ENCODE measurements at places on chromosomes 1 and 21.

DNA sequence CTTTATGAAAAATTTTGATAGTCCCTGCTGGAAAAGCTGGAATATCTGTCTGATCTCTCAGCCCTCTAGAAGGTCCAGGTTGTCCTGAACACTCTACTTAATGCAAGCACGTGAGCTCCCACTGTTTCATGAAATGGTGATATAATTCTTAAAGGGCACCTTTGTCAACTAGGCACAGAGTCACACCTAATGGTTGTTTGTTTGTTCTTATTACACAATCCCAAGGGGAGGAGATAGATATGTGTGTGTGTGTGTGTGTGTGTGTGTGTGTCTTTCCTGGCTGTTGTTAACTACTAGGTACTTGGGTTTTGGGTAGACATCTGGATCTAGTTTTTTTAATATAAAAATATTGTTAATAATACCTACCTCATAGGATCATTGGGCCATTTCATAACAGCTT is 63.9 kb downstream of the GRIK1 start:
- DNase-seq = no peak

- no peak for DNase-seq
Observed at GRCh38 chr1:10728595-10729410, 67.6 kb downstream of the CASZ1 start.

- no peak for DNase-seq
Observed at GRCh38 chr21:34675871-34676270, 7.1 kb downstream of the CLIC6 start.

DNA sequence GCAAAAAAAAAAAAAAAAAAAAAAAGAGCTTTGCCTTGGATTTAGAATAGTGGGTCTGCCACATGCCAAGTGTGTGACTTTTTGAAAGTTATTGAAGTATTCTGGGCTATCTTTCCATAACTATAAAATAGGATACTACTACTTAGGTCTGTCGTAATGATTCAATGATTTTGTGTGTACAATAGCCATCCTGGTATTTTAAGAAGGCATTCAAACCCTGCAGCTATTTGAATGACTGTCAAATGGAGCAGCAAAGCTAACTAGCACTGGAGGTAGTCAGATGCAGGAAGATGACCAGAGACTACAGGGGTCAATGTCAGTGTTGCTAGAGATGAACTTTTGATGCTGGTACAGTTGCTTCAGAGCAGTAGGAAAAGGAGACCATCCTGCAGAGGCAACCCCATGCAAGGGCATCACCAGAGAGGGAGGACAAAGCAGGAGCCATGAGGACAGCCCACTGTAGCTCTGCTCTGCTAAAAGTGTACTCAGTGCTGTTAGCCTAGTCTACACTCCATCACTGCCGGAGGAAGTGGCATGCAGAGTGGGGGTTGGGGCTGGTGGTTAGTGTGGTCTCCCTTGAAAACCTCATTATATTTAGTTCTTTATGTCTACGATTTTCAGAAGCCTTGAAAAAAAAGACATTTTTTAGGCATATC is 29.0 kb downstream of the DUSP10 start:
- peak; percentile 73 for DNase-seq

- peak; percentile 44 for DNase-seq
Observed at GRCh38 chr1:110084227-110085078, 14.0 kb upstream of the ALX3 start.

DNA sequence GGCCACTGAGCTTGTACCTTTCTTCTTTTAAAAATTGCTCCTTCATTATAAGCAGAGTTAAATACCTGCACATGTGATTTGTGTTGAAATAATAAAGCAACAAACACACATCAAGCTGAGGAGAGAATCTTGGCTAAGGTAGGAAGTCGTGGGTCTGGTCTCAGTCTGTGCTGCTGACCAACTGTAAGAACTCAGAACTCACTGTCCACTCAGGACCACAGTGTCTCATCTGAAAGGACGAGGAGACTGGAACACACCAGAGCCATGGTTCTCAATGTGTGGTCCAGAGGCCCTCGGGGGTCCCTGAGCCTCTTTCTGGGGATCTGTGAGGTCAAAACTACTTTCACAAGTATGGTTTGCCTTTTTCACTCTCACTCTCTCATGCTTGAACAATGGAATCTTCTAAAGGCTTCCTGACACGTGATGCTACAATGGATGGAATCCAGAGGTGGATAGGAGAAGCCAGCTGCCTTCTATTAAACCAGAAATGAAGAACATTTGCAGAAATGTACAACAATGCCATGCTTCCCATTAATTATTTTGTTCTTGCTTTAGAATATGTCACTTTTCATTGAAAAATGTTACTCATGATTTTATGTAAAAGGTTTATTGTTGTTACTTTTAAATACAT is 17.3 kb upstream of the ETS2 start:
- DNase-seq = no peak

- DNase-seq = no peak
Observed at GRCh38 chr1:117697220-117697781, 91.5 kb downstream of the TENT5C start.

DNA sequence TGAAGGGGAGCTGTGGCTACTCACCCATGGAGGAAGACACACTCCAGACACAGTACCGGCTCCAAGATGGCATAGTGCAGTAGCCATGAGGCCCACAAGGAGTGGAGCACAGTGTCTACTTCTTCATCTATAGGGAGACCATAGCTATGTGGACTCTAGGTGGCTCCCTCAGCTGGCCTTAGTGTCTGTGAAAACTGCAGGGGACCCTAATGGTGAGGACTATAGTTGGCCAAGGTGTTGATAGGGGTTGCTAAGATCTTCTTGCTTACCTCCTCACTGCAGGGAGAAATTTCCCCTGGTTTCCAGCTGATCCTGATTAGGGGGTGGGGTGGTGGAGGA is 58.9 kb downstream of the DIPK1A start:
- DNase-seq = no peak

- no peak for DNase-seq
Observed at GRCh38 chr1:42691157-42691498, 8.9 kb downstream of the YBX1 start.

- DNase-seq = no peak
Observed at GRCh38 chr21:25565272-25566211, 41.7 kb downstream of the MRPL39 start.

- DNase-seq = no peak
Observed at GRCh38 chr21:43270800-43271301, 102.0 kb downstream of the CRYAA start.

DNA sequence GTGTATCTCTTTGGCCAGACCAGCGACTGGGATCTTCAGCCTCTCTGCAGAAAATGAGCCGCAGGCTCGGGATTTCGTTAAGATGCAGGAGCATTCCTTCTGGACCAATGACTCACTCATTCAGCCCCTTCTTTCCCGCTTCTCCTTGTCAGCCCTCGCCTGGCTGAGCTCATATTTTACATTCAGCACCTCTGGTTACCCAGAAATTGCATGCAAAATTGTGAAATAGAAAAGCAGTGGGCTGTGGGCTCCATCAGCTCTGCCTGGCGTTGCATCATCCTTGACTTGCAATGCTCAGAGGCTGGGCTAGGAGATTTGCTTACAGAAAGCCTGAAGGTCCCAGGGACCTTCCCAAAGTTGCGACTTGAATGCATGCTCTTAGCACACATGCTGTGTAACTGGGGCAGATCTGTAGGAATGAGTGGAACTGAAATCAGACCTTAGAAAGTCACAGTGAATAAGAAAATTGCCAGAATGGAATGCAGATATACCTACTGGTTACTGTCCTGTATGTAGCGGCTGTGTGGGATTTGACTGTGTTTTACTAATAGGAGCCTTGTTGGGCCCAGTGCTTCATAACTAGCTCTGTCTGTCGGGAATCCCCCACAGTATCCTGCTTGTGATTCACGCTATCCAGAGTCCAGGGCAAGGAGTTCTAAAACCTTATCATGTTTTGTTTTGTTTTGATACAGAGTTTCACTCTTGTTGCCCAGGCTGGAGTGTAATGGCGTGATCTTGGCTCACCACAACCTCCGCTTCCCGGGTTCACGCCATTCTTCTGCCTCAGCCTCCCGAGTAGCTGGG is 444.8 kb downstream of the KIF26B start:
- DNase-seq = no peak

DNA sequence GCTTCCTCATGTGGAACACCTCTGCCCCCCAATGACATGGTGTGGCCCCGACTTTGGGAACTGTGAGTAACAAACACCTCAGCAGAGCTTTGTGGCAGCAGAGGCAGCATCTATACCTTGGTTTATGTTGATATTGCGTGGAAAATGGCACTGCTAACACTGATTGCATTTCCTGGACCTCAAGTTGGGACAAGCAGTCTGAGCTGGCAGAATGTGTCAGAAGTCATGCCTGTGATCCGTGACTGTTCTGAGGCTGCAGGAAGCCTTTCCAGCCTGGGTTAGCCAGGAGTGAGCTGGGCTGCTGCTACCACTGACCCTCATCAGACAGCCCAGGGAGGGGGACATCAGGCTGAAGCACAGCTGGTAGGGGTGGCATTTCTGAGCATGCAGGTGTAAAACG is 268.5 kb downstream of the KCNJ6 start:
- no peak for DNase-seq

GRCh38 chr1:96473791-96474434 is 247.7 kb upstream of the PTBP2 start:
- no peak for DNase-seq

DNA sequence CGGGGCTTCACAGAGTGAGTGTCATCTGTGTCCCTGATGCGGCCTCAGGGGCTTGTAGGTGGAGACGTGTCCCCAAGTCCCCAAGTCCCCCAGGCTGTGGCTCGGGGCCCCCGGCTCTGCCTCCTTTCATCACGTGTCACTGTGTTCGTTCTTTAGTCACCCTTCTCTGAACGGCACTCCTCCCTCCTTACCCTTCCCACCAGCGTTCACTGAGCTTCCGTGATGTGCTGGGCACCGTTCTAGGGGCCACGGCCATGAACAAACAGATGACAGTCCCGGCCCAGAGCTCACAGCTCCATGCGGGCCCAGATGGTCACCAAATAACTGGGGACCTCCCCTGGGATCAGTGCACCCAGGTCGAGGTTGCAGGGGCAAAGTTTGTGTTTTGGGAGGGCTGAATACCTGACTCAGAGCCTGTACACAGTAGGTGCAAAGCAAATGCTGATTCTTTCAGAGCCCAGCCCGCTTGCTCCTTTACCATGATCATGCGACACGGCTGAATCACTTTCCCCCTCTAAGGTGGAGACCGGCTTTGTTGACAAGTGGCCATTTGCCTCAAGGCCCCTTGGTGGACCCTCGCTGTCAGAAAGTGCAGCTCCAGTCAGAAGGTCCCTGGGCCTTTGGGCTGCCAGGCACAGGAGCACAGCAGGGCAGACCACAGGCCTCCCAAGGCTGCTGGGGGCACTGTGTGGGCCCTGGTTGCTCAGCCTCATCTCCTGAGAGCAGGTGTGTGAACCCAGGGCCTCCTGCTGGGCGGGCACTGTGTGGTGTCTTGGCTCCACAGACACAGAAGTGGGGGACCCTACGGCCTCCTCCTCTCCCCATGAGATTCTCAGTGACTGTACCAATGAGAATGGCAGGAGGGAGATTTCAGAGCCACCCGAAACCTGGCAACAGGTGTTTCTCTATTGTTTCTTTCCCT is 592.5 kb downstream of the PTPRU start:
- DNase-seq = no peak

DNA sequence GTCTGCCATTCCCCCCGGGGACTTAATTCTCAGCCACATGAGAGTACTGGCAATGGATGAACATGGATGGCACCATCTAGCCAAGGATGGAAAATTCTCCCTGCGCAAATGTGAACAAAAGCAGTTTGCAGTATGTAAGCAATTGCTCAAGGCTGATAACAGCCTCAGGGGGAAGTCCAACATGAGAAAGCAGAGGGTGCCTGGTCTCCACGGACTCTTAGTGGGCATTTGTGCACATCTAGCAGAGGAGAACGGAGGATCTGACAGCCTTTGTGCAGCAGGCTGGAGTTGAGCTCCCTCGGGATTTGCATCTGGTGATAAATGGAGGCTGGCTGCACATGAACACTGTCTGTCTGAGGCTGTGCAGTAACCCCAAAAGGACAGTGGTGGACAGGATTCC is 13.9 kb upstream of the OLIG1 start:
- no peak for DNase-seq

DNA sequence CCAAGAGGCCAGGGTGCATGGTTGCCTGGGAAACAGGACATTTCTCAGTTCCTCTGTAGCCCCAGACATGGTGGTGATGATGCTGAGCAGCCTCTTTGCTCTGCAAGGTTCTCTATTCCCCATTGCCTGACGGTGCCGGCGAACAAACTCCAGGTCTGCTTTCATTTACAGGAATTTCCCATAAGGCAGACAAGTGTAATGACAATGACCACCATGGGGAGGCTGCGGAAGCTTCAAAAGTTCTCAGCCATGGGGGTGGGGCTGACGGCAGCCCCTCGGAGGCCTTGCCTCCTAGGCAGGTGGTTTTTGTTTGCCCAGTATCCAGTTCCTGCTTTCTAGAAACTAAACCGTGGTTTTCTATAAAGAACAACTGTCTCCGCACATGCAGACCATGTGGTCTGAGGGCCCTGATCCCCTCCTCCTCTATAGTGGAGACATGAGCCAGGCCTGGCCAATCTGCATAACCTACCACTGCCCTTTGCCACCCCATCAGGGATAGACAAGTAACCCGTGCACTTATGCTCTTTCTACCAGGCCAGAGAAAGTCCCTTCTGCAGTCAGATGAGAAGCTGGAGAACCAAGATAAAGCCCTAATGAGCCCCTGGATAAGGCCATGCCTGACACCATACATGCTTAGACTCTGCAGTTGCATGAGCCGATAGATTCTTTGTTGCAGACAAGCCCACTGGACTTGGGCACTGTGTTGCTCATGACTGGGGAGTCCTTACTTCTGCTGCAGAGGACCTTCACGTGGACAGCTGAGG is 54.1 kb downstream of the LDLRAD2 start:
- no peak for DNase-seq

DNA sequence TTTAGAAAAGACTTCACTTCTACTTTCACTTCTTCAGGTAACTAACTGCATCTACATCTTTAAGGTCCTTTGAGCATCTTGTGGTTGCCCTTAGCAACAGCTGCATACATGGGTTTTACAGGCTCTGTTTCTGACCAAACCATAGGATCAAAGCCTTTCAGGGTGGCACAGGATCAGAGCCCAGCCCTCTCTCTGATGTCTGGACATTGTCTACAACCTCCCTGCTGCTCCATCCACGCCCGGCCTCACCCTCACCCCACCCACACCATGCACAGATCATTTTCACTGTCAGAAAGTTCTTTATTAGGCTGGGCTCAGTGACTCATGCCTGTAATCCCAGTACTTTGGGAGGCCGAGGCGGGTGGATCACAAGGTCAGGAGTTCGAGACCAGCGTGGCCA is 5.2 kb downstream of the NCF2 start:
- no peak for DNase-seq

- peak; percentile 50 for DNase-seq
Observed at GRCh38 chr1:43367026-43367903, 546 bp downstream of the ELOVL1 start.

DNA sequence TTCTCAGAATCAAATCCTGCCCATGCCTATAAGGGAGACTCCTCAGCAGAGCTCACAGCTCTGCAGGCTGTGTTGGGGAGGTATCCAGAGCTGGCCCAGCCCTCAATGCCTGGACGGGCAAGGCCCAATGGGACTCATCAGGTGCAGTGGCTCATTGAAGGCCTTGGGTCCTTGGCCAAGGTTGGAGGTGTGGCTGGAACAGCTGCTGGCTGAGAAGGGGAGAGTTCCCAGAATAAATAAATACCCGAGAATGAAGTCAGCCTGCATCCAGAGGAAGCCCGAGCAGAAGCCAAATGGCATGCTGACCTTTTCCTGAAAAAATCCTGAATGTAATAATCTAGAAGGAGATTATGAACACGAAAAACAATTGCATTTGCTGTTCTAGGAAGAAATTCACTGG is 25.2 kb upstream of the IKBKE start:
- no peak for DNase-seq

All from activated T-cell treated with anti-CD3 and anti-CD28 coated beads, Interleukin-2, amount 50 U/mL, for 1 hour (primary cell).